ENCODE measurements at places on chromosomes 1 and 21.

- H3K27ac ChIP-seq = no peak overlapping the region
- H3K4me1 ChIP-seq = no peaks in the 10 kb centered on the region
- H3K36me3 ChIP-seq = no peaks in the 10 kb centered on the region
- H3K27me3 ChIP-seq = no peaks in the 10 kb centered on the region
- DNase-seq = no peak
Measured at GRCh38 chr1:72845381-72845780, 563.0 kb upstream of the NEGR1 start.

DNA sequence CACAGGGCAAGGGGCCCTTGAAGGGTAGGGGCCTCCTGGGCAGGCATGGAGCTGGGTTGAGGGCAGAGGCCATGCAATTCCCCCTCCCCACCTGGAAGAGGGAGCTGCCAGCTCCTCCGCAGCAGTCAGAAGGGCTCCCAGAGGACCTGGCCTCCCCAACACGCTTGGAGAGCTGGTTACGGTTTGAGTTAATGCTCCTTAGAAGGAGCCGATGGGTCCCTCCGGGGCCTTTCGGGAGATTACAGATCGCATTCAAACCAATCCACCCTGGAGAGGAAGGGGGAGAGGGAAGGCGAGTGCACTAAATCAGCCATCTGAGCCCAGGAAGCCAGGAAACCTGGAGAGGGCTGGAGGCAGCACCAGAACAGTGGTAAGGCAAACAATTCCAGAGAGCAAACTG, 106.3 kb upstream of the CSF3R start:
- peaks cover 38% of the 10 kb centered on the region for H3K27me3 ChIP-seq
- DNase-seq = no peak
- no peak overlapping the region for H3K27ac ChIP-seq
- no peak overlapping the region for H3K4me3 ChIP-seq

DNA sequence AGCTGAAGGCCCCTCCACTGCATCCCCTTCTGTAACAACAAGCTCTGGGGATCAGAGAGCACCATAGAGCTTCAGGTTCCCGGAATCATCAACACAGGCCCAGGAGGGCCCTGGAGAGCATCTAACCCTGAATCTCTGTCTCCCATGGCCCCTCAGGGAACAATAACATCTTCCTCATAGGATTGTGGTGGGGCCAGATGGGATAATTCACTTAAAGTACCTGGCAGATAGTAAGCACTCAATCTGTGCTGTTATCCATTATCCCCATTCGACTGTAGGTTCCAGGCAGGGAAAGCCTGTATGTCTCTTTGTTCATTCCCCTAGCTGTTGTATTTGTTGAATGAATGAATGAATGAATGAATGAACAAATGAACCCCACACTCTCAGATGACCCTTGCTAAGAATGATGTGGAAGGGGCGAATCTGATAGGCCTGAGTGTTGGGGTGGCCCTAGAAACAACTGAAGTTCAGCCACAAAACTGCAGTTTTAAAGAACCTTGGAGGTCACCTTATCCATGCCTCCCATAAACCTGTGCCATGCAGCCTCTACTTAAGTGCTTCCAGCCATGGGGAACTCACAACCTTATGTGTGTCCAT, 14.5 kb downstream of the LAPTM5 start:
- H3K27me3 ChIP-seq = no peaks in the 10 kb centered on the region
- peaks cover 69% of the 10 kb centered on the region for H3K36me3 ChIP-seq
- peaks cover 99% of the 10 kb centered on the region for H3K4me1 ChIP-seq

DNA sequence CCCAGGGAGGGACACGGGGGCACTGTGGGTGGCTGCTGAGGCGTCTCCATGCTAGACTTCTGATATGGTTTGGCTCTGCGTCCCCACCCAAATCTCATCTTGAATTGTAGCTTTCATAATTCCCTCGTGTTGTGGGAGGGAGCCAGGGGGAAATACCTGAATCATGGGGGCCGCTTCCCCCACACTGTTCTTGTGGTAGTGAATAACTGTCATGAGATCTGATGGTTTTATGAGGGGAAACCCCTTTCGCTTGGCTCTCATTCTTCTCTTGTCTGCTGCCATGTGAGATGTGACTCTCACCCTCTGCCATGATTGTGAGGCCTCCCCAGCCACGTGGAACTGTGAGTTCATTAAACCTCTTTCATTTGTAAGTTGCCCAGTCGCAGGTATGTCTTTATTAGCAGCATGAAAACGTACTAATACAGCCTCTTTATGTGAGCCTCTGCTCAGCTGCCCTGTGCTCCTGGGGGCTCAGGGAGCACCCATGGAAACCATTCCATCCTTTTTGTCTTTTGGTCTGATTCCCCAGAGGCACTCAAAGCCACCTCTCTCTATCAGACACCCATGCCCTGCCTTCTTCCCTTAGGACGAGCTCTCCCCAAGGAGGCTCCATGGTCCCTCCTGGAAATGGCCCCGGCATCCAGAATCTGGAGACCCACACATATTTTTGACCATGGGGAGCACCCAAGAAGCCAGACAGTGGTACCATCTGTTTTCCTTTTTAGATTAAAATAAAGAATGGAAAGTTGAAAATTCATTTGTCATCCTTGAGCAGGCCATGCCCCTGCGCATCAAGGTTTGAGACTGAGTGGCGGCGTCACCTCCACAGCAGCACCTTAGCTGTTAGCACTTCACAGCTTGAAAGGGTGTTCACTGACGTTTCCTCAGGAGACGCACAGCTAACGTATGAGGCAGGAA, 65.9 kb upstream of the FAM20B start:
- H3K27ac ChIP-seq = no peak overlapping the region
- no peaks in the 10 kb centered on the region for H3K36me3 ChIP-seq
- no peaks in the 10 kb centered on the region for H3K27me3 ChIP-seq
- H3K4me1 ChIP-seq = no peaks in the 10 kb centered on the region
- H3K4me3 ChIP-seq = no peak overlapping the region

DNA sequence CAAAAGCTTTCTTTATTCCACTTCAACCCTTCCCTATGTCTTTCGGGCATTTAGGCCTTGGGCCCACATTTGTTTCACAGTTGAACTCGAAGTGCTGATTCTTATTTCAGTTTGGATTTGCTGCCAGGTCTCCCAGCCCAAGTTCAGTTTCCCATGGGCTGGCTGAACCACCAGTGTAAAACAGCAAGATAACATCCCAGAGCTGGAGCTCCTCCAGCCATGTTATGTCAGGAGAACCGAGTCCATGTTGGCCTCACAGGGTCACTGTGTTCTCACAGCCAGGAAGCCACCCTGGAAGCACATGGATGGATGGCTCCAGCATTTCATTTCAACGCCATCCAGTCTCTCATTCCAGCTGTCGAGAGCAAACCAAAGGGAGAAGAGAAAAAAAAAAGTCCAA, 45.2 kb upstream of the RXRG start:
- H3K4me3 ChIP-seq = no peak overlapping the region
- H3K36me3 ChIP-seq = no peaks in the 10 kb centered on the region
- H3K27me3 ChIP-seq = no peaks in the 10 kb centered on the region
- DNase-seq = no peak
- H3K27ac ChIP-seq = no peak overlapping the region

Measured in CD4-positive, alpha-beta T cell (primary cell).